RCC 7860 (cell line): ENCODE measurements at places on chromosomes 13 and 19.

DNA sequence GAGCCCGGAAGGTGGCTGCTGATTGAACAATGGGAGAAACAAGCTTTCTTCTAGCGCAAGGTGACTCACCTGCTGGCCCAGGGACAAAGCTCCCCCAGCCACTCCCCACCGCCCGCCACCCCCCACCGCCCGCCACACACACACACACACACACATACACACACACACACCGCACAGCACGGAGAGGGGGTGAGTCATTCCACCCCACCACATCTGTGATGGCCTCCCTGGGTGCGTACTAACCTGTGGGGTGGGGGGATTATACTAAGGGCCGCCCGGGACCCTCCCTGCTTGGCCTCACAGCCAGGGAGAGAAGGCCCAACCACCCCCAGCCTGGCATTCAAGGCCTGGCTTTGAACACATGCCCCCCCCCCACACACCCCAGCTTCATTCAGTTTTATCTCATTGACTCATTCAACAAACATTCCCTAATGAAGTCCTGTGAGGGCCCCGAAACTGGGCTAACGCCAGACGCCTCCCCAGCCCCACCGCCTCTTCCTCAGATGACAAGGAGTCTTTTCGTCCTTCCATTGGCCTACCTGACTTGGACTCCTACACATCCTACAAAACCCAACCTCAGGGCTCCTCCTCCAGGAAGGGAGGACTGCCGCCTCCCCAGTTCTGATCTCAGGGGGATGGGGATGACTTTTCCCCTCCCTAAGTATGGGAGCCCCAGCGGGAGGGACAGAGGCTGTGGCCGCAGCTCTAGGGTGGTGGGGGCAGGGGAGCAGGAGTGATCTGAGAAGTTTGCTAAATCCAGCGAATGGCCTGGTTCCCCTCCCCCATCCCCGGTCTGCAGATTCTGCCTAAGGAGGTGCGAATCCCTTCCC is 5.8 kb upstream of the ONECUT3 start:
- DNase-seq, result peak; percentile 100

GRCh38 chr19:33621811-33622504 is at the start of gene CHST8:
Gene CHST8 (plus strand): TSS chr19:33621953. CDS start chr19:33689262, 67,309 bp downstream.
- no peak for DNase-seq

DNA sequence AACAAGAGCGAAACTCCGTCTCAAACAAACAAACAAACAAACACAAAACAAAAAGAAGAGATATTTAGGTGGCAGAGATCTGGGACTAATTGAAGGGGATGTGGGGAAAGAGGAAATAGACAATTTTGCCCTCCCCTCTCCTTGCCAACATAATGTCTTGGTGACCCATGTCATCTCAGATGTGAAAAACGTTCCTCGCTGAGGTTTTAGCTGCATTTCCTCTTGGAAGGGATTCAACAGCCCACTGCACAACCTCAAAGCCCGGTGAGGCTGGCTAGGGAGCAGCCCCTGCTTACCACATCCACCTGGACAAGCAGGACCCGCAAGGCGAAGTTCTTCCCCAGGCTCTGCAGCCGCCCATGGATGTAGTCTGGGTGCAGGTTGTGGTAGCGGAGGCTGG is 4.9 kb downstream of the ERCC1 start:
- DNase-seq, result no peak

- DNase-seq, result no peak
Measured at GRCh38 chr13:53920916-53921315, 892.3 kb downstream of the OLFM4 start.

DNA sequence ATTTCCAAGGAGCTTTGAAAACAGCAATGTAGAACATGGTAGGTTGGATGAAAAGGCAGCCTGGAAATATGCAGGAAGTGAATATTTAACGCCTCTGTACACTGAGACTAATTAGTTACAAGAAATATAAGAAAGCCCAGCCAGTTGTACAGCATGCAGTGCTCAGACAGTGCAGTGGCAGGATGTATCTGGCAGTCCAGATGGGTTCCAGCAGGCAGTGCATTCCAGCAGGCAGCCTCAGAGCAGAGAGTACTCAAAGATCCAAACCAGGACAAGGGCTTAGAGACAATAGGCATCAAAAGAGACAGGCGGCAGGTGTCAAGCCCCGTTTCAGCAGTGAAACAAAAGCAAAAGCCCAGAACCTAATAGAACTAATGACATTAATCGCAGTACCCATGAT is 2776.3 kb downstream of the PCDH9 start:
- DNase-seq, result no peak

DNA sequence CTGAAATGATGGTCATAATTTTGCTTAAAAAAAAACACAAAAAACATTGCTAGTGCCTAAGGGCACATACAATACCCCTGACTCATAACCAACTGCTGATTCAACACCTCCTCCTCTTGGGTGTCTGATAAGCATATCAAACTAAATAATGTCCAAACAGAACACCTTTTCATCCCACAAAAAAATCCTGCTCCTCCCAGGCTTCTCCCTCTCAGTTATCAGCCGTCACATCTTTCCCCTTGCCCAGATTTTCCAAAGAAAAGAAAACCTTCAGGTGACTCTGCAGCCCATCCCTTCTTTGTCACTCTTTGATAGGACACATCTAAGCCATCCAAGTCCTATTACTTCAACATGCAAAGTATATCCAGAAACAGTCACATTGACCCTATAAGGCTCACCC is 46.9 kb downstream of the ABCC4 start:
- peak; percentile 56 for DNase-seq

GRCh38 chr19:55578031-55578760 is 2.5 kb downstream of the ZNF579 start:
- DNase-seq, result no peak

DNA sequence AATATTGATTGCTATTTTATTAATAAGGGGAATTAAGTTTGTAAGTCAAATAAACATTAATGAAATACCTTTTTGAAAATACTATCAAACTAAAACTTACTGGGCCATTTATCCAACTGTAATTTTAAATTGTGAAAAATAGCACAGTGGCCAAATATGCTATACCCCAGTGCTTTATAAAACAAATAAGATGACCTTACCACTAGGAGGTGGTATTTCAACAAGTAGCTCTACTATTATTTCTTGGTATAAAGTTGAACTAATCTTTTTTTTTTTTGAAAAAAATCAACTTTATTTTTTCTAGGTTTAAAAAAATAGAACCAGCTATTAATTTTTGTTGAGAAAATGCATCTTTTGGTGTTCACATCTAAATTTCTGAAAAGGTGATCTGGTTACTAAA is 14.7 kb downstream of the LACC1 start:
- DNase-seq, result no peak

- no peak for DNase-seq
Measured at GRCh38 chr13:47628666-47629065, 372.4 kb downstream of the SUCLA2 start.

GRCh38 chr13:98885600-98885999 is 92.3 kb downstream of the DOCK9 start:
- no peak for DNase-seq

- DNase-seq, result no peak
Measured at GRCh38 chr19:30778061-30778460, 405.9 kb downstream of the ZNF536 start.

DNA sequence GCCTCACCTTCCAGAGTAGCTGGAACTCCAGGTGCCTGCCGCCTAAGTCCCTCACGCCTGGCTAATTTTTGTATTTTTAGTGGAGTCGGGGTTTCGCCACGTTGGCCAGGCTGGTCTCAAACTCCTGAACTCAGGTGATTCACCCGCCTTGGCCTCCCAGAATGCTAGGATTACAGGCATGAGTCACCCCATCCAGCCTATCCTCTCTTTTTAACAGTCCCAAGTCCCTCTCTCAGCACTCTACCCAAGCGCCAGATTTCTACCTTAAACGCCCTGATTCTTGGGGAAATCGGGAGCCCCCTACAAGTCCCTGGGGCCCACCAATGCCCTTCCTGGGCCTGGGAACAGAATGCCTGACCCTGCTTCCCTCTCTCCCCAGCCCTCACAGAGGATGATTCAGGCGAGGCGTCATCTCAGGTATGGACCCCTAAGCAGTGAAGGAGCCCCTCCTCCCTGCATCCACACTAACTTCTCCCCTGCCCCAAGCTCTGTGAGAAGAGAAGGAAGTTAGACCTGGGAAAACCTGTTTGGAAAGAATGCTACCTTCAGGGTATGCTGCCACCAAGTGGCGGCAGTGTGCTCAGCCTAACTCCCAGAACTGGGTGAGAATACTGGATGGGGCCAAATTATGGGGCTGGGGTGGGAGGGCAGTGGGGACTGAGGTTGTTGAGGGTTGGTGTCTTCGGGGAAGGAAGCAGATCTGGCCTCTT is 20.8 kb upstream of the EBI3 start:
- DNase-seq, result peak; percentile 53

DNA sequence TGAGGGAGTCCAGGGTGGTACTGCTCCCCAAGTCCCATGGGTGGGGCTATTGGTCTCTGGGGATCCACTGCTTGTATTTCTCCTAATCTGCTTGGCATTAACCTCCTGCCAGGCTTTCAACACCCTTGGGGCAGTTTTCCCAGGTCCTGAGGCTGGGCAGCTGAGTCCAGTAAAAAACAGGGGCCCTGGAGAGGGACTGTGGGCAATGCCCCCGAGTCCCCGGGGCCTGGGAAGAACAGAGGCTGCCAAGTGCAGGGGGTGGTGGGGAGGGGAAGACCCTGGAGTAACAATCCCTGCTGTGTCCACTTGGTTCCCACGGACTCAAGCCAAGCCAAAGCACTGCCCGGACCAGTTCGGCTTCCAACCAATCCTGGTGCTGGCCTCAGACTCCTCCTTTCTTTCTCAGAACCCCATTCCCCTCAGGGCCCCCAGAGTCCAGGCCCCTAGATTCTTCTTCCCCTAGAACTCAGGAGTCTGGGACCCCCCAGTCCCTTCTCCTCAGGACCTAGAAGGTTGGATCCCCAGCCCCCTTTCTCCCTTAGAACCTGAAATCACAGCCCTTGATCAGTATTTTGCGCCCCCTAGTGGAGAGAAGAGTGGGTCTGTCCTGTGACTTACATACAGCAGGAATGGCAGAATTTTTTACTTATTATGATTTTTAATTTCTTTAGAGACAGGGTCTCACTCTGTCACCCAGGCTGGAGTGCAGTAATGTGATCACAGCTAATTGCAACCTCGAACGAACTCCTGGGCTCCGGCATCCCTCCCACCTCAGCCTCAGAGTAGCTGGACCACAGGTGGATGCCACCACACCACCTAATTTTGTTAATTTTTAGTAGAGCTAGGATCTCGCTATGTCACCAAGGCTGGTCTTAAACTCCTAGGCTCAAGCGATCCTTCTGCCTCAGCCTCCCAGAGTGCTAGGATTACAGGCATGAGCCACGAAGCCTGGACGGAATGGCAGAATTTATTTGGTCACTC is 3.7 kb upstream of the CLPTM1 start:
- DNase-seq, result peak; percentile 30

- DNase-seq, result no peak
Measured at GRCh38 chr19:35298561-35298972, 6.6 kb downstream of the MAG start.

- peak; percentile 45 for DNase-seq
Measured at GRCh38 chr13:99626461-99627082, 125.3 kb downstream of the TM9SF2 start.

DNA sequence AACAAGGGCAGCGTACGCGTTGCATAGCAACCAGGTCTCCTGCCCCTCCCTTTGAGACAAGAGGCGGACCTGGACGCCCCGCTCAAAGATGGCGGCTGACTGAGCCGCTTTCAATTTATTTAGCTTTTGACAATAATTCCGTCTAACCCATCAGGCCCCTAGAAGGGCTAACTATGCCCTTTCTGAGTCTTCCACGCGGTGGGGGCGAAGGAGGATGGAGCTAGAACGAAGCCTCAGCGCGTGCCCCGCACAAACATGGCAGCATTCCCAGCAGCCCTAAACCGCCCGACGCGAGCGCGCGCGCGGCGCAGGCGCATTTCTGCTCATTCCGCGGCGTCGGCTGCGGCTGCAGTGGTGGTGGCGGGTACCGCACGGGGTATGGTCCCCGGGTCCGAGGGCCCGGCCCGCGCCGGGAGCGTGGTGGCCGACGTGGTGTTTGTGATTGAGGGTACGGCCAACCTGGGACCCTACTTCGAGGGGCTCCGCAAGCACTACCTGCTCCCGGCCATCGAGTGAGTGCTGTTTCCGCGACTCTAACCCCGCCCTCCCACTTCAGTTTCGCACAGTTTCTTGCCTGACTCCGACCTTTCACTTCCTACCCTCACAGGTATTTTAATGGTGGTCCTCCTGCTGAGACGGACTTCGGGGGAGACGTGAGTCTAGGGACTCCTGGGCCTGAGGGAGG is at the start of gene MED25:
TSS of gene MED25 (plus strand) at position 326 of the 685 bp plus-strand sequence. CDS start at position 379, 53 bp downstream.
- peak; percentile 47 for DNase-seq

- no peak for DNase-seq
Measured at GRCh38 chr19:18292462-18292809, 11.0 kb upstream of the JUND start.

DNA sequence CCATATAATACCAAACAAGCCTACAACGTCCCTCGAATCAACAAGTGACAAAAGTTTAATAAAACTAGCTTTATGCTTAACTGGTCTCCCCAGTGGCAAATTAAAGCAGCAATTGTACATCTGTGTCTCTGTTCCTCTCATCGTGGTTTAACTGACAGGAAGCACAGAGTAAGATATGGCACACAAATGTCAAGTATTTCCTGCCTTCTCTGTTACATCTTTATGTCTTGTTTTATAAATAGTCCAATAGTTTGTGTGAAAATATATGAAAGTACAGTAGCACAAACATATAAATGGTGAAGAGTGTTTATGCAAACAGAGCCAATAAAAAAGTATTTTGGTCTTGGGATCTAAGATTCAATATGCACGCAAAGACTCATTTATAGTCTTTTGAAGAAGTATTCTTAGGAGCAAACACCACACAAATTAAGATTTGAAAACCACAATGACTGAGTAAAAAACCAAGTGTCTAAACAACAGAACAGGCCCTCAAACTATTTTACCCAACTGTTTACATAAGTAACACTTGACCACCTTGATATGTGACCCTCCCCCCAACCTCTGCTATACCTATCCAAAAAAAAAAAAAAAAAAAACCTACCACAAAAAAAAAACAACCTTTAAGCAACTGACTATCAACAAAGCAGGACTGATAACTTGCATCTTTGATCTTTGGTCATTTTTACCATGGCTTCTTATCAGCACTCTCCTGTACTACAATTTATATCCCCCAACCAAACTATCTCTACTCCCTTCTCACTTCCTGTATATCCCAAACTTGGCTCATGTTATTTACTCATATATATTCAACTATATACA is 14.0 kb downstream of the ELF1 start:
- no peak for DNase-seq

DNA sequence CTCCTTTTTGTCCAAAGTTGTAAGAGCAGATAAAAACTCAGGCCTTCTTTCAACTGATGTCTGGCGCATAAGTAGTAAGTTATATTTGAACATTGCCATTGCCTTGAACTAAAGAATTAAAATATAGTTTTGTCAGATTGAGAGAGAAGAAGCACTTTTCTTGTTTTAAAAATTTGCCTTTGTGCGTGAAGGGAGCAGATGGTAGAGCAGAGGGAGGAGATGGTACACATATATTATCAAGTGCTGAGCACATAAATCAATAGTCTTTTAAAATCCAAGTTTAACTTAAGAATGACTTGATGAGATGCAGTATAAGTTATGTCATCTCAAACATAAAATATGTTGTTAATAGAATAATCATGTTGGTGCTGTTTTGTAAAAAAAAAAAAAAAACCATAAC is 504.6 kb upstream of the KLHL1 start:
- DNase-seq, result no peak

GRCh38 chr13:44918326-44919103 is 70.8 kb downstream of the NUFIP1 start:
- peak; percentile 93 for DNase-seq

GRCh38 chr13:72726726-72727416 is 558 bp downstream of the MZT1 start:
- DNase-seq, result no peak

GRCh38 chr19:30393046-30393445 is 20.9 kb downstream of the ZNF536 start:
- no peak for DNase-seq

GRCh38 chr19:34430738-34431625 is 2.8 kb downstream of the UBA2 start:
- no peak for DNase-seq
